ENCODE measurements at places on chromosomes 11 and 22.

DNA sequence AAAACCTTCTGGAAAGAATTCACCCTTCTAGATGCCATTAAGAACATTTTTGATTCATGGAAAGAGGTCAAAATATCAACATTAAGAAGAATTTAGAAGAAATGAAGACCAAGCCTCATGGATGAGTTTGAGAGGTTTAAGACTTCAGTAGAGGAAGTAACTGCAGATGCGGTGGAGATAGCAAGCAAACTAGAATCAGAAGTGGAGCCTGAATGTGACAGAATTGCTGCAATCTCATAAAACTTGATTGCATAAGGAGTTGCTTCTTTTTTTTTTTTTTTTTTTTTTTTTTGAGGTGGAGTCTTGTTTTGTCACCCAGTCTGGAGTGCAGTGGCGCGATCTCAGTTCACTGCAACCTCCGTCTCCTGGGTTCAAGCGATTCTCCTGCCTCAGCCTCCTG, 51.6 kb downstream of the MS4A13 start:
- DNase-seq = no peak

DNA sequence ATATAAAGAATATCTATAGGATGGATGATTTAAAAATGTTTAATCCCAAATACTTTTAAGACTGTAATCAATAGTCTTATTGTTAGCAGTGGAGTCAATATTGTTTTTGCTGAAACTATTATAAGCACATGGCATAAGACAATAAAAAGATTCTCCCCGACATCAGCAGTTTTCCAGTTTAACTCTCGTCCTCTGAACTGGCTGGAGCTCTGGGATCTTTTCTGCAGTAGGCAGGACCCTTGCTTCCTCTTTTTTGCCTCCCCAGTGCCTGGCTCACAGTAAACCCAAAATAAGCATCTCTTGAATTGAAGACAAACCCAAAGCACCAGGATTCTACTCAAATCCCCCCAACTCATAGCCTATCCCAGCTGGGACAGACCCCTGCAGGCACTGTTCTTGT, 32.9 kb downstream of the KCNJ1 start:
- no peak for DNase-seq

- DNase-seq = no peak
Observed at GRCh38 chr11:19160847-19161246, 40.9 kb downstream of the CSRP3 start.

- DNase-seq = no peak
Observed at GRCh38 chr11:955154-956063, 29.7 kb downstream of the AP2A2 start.

GRCh38 chr11:7422544-7423331, 62.6 kb upstream of the OLFML1 start:
- DNase-seq = no peak

GRCh38 chr22:28019360-28019759, 100.3 kb upstream of the PITPNB start:
- DNase-seq = peak; percentile 70

- DNase-seq = no peak
Observed at GRCh38 chr11:10808235-10808552, 532 bp downstream of the EIF4G2 start.

DNA sequence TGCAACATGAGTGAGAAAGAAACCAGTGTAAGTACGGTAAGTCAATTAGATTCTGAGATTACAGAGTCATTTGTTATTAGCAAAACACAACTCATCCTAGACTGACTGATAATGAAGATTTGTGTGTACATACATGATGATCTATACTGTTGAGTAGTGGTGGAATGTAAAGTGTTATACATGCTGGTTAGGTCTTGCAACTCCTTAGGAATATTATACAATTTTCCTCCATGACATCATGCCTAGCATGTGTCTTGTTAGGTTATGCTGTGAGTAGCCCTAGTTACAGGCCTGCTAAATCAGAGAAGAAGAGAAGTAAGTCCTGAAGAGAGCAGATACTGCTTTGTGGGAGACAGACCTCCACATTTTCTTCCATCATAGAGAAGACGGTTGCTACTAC, 880.6 kb downstream of the LUZP2 start:
- no peak for DNase-seq

DNA sequence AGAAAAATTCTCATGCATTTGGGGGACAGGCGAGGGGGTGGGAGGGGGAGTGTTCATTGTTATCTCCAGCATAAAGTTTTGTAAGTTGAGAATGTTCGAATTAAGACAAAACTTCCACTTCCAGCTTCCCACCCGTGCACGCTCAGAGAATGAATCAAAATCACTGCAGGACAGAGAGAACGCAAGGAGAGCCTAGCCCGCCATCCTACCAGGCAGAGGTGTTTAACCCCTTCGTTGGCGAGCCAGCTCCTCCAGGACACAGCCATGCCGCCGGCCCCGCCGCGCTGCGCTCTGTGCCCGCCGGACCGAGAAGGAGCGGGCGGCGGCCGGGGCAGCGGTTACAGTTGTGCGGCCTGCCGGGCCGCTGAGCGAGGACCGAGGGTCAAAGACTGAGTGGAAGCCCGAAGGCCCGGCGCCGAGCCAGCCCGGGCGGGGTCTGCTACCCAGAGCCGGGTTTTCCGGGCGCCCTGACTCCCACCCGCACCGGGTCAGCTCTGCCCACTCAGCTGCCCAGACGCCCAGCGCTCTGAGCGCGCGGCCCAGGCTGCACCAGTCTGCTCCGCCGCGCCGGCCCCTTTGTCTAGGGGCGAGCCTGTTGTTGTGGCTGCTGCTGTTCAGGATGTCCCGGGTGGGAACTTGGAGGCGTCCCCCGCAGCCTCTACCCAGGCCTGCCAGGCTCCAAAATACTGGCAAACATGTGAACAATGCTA, at the start of gene NOX4:
TSS of gene NOX4 (minus strand) at position 395 of the 710 bp plus-strand sequence. CDS start at position 266, 129 bp downstream.
- no peak for DNase-seq

DNA sequence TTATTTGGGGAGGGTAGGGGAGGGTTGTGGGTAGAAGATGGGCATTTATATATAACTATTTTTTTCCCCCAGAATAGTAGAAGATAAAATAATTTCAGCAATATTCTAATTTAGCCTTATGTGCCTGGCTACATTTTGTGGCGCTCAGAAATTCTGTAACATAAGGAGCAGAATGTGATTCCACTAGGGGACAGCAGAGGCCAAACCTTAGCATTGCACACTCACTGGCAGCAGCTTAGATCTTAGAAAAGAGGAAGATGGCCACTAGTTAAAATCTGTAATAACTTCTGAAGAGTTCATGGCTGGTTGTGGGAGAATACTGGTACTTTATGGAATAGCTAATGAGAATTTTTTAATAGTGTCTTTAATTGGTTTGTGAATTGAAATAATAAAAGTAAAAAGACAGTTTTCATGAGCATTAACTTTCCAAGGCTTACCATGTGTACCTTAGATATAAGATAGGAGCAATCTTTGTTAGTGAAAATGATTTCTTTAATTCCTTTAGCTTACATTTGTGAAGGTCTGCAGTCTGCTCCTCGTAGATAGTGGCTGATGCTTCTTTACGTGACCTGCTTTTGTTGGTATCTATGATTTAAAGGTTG, 33.1 kb downstream of the DDX10 start:
- DNase-seq = peak; percentile 57

DNA sequence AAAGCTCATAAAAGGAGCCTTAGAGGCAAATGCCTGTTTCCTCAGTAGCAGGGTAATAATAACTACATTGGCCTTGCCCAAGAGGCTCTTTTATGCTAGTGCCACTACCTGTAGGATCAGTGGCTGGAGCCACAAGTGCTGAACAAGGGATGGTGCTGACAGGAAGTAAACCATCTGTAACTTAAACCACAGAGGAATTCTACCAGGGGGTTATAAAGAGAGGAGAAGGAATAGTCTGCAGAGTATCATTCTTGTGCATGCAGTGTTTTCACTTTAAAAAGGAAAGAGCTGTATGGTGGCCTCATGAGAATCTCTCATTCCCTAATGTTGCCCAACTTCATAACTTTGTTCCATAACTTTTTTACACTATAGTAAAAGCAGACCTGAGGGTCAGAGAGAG, 168.1 kb downstream of the DBX1 start:
- DNase-seq = peak; percentile 31

- DNase-seq = no peak
Observed at GRCh38 chr11:93458286-93458685, 84.9 kb downstream of the SMCO4 start.

DNA sequence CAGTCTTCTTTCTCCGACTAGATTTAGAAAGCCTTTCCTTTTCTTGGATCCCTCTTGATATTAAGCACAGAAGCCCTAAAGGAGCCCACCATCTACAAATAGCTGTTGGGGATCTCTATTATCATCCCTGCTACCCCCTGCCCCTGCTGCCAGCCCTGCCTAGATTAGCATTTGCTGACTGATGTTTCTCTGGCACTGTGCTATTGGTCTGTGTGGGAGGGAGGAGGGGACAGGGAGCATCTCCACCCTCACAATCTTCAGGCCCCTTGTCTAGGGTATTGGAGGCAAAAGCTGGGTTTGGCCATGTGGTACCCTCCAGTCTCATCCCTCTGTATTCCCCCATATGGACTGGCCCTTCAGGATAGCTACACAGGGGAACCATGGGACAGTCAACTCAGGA, 6.2 kb downstream of the USH1C start:
- no peak for DNase-seq

GRCh38 chr11:1461826-1462697, 24.5 kb downstream of the MOB2 start:
- DNase-seq = no peak

- no peak for DNase-seq
Observed at GRCh38 chr11:88402192-88402715, 64.7 kb upstream of the CTSC start.

DNA sequence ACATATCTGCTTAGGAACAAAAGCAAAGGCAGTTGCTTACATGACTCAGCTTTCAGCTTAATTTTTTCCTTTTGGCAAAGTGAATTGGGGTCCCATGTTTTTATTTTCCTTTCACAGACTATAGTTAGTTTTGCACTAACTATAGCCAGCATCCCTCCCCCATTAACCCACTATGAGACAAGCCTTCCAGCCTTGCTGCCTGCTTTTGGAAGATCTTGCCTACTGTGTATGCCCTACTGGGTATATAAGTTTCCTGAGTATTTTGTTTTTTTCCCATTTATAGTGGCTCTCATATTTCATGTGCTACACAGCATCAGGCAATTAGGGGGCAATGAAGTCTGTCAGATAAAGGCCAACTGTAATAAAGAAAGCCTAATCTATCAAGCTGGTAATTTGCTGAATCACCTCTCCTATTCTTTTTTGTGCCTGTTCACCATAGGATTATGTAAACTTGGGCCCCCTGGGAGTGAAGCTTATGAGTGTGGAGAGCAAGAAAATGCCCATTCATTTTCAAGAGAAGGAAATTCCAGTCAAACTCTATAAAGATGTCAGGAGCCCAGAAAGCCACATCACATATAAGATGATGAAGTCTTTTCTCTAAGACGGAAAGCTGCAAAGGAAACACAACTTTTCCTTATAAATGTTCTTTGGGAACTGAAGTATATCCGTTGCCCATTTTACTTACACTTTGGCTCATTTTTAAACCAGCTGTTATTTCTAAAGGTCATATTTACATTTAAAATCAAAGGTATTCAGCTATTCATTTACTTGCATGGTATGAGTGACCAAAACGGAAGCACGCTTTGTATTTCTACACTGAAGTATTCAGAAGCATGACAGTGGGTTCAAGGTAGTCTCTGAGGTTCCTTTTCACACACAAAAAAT, 64.0 kb downstream of the CCDC83 start:
- no peak for DNase-seq

DNA sequence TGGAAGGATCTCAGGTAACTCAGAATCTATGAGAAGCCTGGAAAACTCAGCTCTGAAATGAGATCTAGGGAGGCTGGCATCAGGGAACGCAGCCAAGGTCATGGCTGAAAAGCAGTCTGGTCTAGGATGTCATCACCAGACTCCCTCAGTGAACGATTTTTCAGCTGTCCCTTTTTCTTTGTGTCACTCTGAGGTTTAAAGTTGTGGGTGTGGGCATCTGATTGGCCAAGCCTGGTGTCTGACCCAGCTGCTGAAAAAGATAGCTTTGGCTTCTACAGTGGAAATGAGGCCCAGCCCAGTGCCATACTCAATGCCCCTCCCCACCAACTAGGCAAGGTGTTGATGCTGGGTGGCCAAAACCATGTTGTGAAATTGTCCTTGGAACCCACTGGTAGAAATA, 14.5 kb downstream of the RPS3 start:
- no peak for DNase-seq

DNA sequence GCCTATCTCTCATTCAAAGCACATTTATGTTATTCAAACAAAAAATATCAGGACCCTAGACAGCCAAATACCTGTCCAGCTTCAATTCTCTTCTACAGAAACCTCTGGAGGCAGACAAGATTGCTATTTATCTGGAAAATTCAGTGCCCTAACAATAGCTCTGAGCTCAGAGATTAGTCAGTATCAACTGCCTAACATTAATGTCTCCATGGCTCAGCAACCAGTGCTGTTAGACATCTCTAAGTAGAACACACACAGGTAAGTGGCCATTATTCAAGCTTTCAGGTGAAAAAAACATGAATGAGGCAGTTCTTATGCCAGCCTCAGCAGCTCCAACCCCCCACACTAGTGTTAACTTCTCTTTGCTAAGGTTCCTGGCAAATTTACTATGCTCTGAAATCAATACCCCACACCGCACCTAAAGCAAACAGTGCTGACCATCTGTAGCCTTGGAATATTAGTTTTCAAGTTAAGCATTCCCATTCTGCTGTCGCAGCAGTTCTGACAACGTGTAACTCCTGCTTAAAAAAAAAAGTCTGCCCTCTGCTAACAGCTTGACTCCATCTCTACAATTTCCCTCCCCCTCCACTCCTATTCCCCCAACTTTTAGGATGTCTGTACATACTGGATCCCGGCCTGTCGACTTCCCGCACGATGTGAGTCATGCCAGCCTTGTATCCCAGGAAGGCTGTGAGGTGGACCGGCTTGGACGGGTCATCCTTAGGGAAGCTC, 1.5 kb downstream of the RPL3 start:
- no peak for DNase-seq

DNA sequence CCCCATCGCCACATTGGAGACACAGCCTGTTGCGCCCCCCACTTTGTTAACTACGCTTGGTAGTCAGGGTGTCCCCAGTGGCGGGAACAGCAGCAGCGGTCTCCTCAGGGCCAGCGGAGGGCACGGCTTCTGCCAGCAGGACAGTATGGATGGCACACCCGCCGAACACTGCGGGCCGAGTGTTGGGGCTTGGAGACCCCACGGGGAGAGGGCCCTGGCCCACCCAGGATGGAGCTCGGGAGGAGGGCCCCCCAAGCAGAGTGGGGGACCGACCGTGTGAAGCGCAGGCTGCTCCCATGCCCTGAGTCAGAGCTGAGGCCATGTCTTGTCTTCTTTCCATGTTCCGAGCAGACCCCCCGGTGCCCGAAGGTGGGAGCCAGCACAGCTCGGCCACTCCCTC, 17.8 kb downstream of the MRPL23 start:
- DNase-seq = no peak

DNA sequence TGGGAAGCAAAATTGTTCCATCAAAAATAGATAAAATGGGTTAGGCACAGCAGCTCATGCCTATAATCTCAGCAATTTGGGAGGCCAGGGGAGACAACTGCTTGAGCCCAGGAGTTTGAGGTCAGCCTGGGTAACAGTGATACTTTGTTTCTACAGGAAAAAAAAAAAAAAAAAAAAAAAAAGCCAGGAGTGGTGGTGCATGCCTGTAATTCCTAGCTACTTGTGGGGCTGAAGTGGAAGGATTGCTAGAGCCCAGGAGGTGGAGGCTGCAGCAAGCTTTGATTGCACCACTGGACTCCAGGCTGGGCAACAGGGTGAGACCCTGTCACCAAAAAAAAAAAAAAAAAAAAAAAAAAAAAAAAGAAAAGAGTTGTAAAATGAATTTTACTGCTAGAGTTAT, 49.6 kb downstream of the KIF18A start:
- DNase-seq = no peak
